HuH-7.5 (cell line): ENCODE measurements at places on chromosomes 6 and 20.

- DNase-seq, result no peak
Measured at GRCh38 chr6:45613656-45614055, 235.9 kb upstream of the SUPT3H start.

GRCh38 chr6:45256697-45257695, 71.1 kb upstream of the RUNX2 start:
- no peak for DNase-seq

DNA sequence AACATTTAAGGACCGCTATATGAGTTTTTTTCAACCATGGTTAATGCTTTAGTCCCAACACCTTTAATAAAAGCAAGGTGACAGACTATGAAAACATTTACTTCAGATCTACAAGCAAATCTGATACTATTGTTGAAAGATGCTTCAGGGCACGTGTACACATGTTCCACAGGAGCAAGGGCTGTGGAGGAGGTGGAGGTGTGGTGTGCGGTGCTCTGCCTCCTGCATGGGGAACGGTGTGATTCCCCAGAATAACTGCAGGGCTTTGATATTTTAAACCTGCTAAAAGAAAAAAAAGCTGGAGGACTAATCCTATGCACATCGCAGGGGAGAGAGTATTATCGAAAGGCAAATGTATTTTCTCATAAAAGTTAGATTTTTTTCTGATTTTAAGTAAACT, 188.1 kb upstream of the CEP162 start:
- DNase-seq, result no peak

DNA sequence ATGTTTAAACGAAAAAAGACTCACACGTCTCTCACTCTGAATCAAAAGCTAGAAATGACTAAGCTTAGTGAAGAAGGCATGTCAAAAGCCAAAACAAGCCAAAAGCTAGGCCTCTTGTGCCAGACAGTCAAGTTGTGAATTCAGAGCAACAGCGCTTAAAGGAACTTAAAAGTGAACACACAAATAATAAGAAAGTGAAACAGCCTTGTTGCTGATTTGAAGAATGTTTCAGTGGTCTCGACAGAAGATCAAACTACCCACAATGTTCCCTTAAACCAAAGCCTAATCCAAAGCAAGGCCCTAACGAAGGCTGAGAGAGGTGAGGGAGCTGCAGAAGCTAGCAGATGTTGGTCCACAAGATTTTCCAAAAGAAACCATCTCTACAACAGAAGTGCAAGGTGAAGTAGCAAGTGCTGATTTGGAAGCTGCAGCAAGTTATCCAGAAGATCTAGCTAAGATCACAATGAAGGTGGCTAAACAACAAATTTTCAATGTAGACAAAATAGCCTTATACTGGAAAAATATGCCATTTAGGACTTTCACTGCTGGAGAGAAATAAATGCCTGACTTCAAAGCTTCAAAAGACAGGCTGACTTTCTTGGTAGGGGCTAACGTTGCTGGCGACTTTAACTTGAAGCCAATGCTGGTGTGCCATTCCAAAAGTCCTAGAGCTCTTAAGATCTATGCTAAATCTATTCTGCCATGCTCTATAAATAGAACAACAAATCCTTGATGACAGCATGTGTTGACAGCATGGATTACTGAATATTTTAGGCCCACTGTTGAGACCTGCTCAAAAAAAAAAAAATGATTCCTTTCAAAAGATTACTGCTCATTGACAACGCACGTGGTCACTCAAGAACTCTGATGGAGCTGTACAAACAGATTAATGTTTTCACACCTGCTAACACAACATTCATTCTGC, 40.3 kb downstream of the SEC63 start:
- DNase-seq, result no peak

GRCh38 chr20:52422574-52423336, 231.2 kb upstream of the ZFP64 start:
- DNase-seq, result no peak

GRCh38 chr6:148789948-148790347, 43.1 kb downstream of the UST start:
- no peak for DNase-seq

- DNase-seq, result no peak
Measured at GRCh38 chr6:100923481-100924165, 42.5 kb upstream of the ASCC3 start.

DNA sequence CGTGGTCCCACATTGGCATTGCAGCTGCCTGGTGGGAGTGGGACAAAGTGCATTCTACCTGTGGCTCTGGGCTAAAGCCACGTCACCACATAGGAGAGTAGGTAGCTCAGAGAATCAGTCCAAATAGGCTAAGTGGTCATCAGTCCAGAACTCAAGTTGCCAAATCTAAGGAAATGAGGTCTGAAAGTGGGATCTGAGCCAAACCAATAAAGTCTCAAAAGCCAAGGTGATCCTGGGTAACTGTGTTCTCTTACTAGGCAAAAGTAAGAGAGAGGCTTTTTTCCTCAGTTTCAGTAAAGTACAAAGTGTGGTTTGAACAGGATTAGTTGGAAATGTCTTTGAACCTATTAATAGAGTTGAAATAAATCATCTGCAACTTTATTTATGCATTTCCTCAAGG, 68.6 kb upstream of the CNKSR3 start:
- no peak for DNase-seq

DNA sequence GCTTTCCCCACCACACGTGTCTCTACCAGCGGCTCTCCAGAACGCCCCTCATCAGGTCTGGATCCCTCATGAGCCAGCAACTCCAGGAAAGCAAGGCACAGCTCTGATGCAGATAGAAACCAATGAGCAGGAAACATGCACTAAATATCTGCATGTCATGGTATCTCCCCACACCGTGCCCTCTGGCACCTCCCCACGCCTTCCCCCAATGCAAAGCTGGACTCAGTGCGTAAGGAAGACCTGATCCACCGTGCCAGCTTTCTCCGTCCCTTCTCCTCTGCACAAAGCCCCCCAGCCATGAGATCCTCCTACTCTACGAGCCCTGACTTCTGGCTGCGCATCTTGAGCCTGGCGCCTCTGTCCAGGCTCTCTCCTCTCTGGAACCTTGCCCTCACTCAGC, 9.4 kb downstream of the PDE10A start:
- no peak for DNase-seq

- no peak for DNase-seq
Measured at GRCh38 chr6:21079468-21080048, 514.0 kb upstream of the SOX4 start.

DNA sequence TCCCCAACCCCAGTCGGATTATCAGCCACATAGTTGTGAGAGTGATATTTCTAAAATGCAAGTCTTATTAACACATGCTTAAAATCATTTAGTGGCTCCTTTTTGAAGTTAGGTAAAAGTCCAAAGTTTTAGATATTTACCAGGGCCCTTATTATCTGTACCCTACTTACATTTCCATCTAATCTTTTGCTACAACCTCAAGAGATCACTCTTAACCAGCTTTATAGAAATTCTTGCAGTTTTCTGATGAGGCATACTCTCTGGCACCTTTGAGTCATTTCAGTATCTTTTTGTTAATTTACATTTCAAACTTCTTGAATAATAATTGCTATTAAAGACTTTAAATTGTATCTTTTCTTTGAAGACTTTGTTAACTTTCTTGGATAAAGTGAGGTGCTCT, 453.3 kb downstream of the RFPL4B start:
- no peak for DNase-seq

DNA sequence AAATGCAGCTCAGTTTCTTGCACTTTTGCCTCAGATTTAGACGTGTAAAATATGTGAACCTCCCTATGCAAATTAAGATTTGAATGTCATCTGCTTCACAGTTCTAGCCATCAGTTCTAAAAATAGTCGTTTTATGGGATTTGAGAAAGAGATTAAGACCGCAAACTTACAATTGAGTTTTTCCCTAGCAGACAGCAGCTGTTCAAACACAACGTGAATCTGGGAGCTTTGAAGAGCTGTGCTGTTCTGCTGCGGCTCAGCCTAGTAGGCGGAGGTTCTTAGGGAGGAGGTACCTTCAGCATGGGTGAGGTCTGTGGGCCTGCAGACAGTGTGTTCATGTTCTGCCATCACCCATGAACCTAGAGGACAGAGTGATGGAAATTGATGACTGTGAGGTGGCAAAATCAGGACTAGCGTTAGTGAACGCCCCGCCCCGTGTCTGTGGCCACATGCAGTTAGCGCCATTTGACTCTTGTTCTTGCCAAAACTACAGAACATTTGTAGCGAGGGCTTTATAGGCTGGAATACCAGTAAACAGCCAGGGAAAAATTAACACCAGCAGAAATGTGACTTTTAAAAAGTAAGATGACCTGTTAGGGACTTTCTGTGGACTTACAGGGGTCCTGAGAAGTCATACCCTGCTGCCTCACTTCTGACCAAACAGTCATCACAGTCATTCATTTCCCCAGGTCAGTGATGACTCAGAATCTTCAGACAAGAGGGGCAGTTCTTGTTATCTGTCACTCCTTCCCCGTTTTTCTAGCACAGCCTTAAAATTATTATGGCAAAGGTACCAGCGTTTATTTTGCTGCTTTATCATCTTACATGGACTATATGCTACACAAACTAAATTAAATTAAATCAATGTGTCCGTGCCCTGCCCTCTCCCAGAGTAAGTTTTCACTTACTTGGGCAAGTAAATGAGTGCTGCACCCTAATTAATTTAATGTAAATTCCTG, 84.3 kb upstream of the TMEM181 start:
- no peak for DNase-seq

DNA sequence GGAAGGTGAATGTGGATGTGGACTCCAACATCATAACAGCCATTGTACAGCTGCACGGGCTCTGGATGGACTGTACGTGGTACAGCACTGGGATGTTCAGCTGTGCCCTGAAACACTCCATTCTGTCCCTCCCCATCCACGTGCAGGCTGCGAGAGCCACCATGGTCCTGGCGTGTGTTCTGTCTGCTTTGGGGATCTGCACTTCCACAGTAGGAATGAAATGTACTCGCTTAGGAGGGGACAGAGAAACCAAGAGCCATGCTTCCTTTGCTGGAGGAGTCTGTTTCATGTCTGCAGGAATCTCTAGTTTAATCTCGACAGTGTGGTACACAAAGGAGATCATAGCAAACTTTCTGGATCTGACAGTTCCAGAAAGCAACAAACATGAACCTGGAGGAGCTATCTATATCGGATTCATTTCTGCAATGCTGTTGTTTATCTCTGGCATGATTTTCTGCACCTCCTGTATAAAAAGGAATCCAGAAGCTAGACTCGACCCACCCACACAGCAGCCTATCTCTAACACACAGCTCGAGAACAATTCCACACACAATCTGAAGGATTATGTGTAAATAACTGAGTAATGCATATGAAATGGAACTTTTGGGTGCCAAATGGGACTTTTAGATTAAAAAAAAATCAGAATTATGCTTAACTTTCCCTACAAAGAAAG, 12.1 kb downstream of the CLDN20 start:
- no peak for DNase-seq

GRCh38 chr6:138953451-138953850, 34.6 kb downstream of the REPS1 start:
- DNase-seq, result no peak

GRCh38 chr6:3797231-3798054, 45.9 kb upstream of the PXDC1 start:
- DNase-seq, result no peak

DNA sequence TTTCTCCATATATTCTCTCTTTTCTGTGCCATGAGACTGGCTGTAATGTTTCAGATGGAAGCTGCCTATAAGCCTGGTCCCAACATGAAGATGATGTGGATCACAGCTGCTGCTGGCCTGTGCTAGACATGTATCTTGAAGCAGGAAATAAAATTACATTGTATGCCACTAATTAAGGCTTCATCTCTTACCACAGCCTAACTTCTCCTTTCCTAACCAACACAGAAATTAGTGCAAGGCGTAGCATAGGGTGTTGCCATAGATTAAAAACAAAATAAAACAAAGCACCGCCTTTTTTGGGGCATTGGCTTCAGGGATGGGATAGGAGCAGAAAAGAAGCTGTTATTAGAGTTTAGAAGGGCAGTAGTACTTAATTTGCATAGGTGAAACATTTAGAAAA, 4.7 kb upstream of the SLC17A4 start:
- no peak for DNase-seq

- DNase-seq, result no peak
Measured at GRCh38 chr6:158909938-158910337, 90.1 kb downstream of the RSPH3 start.

DNA sequence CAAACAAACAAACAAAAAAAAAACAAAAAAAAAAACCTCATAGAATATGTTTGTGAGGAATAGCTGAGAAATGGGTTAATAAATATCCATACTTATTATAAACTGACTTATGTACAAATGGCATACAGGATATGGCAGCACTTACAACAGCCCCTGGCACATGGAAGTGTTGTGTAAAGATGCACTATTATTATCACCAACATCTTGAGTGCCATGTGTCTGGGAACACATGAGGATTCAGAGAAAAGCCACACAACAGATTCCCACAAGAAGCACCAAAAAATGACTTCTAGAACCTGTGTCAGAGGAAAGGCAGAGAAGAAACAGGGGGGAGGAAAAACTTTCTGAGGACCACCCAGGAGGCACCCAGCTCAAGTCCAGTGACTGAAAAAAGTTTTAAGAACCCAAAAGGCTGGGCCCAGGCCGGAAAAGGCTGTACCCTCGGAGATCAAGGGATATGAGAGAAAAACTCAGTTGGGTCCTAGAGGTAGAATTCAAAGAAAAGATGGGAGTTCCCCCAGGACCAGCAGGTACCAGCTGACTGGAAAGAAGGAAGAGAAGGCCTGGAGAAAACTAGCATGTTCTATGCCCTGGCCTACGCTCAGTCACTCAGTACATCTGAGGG, 9.4 kb upstream of the TAF8 start:
- DNase-seq, result no peak

DNA sequence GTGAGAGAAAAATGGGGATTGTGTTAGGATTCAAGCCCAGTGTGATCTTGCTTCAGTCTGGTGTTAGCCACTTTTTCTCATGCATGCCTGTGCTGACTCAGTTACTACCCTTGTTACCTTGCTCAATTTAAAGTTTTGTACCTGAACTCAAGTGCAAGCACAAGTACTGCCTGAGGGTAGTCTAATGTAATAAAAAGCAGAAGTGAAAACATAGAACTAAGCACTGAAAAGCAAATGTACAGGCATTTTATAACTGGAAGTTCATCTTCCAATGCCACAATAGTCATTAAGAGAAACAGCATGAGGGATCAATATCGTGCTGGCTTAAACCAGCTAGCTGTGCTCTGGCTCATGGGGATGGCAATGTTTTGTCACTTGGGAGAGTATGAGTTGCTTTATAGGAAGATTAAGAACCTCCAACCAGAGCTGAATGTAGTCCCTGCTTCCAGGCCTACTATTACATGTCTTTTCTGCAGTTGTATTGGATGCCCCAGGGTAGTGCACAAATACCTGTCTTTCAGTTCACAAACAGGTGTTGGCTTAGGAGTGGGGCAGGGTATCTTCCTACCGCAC, 48.7 kb downstream of the SLC35F1 start:
- no peak for DNase-seq
